ENCODE measurements at places on chromosomes 13 and 19.

GRCh38 chr19:11657307-11657706 is 60.0 kb downstream of the ZNF627 start:
- no peak for DNase-seq

DNA sequence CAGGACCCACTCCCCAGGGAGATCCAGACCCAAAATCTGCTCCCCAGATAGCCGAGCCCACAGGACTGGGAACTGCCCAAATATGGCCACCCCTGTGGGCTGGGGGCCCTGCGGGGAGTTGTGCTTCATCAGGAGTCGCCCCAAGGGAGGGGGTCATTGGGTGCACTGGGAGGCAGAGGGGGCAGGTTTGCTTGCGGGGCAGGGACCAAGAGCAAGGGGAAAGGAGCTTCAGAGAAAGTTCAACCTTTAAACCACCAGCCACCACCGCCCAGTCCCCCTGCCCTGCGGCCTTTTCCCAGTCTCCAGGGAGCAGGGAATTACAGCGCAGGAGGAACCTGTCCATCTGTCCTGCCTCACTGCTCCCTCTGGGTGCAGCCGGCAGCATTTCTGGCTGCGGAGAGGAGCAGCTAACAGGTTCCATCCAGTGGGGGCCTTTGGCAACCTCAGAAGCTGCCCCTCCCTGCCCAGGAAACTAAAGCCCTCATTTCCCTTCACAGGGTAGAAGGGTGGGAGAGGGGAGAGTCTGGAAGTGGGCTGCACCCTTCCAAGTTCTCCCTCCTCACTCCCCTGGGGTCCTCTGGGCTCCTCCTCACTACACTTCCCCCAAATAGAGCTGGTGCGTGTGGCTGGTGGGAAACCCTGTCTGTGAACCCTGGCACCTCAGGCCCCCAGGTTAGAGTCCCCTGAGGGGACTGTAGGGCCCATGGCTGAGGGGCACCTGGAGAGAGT is 13.8 kb upstream of the ASF1B start:
- DNase-seq = no peak

DNA sequence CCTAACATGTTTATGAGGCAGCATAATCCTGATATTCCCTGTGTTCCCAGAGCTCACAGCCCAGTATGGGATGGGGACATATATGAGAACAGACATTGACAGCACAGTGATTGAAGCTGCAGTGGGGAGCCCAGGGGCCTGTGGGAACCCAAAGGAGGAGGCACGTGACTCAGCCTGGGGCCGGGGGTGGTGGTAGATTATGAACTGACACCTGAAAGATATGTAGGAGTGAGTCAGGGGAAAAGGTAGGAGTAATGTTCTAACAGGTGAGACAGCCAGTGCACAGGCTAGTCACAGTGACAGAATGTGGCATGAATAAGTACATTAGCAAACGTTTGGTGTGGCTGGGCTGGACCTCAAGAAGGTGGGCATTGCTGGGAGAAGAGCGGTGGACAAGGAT is 29.0 kb downstream of the CKM start:
- peak; percentile 8 for DNase-seq

DNA sequence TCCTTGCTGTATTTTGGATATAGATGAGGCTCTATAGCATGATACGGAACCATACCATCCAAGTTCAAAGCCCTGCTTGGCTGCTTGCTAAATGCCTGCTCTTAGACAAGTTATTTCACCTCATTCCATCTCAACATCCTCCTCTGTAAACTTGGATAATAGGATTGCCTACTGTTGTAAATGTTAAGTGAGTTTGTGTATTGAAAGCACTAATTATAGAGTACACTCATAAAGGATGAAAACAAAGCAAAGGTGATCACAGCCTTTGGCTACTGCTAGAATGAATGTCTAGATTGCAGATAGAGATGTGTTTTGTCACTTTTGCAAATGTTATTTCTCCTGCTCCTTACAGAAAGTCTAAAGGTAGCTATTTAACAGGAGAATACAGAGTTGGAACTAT is 34.3 kb upstream of the STARD13 start:
- no peak for DNase-seq

DNA sequence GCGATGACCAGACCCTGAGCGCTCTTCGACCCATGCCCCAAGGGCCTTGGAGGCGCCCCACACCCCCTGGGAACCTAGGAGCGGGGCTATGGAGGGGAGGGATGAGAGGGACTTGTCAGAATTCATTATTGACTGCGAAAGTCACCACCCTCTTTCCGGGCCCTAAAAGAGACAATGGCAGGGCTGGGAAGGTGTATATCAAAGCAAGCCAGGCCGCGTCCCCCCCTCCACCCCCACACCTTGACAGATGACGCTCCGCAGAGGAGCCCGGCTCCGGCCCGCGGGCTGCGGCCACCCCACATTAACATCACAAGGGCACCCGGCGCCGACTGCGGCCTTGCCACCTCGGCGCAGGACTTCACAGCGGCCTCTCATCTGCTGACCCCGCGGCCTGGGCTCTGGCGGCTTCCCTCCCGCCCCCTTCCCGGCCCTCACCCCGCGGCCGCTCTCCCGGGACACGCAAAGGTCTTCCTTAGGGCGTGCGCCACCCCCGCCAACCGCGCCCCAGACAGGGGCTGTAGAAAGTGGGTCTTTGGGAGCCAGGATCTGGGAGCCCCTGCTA is 2.4 kb downstream of the CDX2 start:
- DNase-seq = no peak

DNA sequence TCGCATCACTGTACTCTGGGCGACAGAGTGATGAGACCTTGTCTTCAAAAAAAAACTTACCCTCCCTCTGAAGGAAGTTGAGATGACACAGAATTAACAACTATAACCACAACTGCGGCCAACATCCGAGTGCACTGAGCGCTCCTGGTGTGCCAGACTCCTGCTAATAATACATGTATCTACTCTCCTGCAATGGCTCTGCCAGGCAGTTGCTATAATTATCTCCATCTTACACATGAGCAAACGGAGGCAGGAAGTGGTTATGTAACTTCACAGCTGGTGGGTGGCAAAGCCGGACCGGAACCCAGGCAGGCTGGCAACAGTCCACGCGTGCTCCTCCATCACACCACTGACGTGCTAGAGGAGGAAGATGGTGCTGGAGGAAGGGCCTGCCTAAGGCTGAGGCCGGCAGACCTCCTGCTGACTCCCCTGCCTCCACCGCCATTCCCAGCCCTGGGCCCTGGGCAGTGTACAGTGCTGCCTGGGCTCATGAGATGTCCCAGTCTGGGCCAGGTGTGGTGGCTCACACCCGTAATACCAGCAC is 12.6 kb downstream of the XRCC1 start:
- DNase-seq = peak; percentile 66

- no peak for DNase-seq
Observed at GRCh38 chr19:7654401-7654800, 14.4 kb upstream of the RETN start.

GRCh38 chr19:15025217-15025616 is 24.1 kb upstream of the CASP14 start:
- no peak for DNase-seq

- no peak for DNase-seq
Observed at GRCh38 chr13:26819046-26819445, 58.5 kb upstream of the GPR12 start.

GRCh38 chr13:30319130-30319529 is 11.8 kb upstream of the KATNAL1 start:
- DNase-seq = no peak

DNA sequence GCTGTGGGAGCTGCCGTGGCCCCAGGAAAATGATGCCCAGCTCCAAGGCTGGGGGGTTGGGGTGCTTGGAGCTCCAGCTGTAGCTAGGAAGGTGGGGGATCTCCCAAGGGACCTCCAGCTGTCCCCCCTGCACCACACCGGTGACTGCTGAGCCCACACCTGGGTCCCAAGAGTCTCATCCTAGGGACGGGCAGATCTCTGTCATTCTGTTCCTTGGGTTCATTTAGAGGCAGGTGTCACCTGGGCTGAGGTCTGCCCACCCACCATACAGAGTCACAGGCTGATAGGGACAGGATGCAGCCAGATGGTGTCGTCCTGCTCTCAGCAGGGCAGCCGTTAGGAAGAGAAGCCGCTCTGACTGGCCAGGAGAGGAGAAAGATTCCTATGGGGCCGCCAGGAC is 5.3 kb downstream of the F2RL3 start:
- DNase-seq = no peak

GRCh38 chr19:49533551-49534488 is 6.0 kb downstream of the RCN3 start:
- DNase-seq = peak; percentile 80

DNA sequence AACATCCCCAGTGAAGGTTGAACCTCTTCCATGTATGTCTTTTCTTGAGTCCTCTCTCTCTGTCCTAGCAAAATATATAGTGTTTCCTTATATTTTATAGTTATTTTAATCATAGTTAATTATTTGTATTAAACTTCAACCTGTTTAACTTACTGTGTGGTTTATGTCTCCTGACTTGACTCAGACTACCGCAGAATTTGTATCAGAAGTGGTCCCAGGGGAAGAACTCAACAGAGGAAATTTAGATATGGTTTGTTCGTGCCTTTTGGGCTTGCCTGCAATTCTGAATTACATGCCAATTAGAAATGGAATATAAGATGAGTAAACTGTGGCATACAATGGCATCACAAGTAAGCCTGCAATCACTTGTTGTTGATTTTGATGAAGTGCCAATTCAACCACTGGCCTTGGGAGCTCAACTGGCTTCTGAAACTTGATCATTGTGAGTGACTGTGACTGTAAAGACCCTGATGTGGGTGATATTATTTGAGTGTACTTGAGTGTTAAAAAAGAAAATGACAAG is 1459.5 kb upstream of the PCDH20 start:
- no peak for DNase-seq

DNA sequence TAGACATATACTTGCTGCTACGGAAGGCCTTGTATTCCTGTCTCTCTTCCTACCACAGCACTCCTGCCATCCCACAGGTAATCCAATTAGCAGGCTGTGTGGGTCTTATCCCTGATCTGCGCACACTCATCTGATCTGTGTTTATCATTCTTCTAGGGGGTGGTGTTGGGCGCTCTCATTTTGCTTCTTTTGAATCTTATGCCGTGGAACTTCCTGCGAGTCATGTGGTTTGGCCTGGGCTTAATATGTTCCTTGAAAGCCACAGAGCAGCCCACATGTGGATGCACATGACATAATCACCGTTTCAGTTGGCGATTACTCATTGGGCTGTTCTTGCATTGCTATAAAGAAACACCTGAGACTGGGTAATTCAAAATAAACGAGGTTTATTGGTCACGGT is 7.5 kb downstream of the RASA3 start:
- DNase-seq = peak; percentile 81

DNA sequence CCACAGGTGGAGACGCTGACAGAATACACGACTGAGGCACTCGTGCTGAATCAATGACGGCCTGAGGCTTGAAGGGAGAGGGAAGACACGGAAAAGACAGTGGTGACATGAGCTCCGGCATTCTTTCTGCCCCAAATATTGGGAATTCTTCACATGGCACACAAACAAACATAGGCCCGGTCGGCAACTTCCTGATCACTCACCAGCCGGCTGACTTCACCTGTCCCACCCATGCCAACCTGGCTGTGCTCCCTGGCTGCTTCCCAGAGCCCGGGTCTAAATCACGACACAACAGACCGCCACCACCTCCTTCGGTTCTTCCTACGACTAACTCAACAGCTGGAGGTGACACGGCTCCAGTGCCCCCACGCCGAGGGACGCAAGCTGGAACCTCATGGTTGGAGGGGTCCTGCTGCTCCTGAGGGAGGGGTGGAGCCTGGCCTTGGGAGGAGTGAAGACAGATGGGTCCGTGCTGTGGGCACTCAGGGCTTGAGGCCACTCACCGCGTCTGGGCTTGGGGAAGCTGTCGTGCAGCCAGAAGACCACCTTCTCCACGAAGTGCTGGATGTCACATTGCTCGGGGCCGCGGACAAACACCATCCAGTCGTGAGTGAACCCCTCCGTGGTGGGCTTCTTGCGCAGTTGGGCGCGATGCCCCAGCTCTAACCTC is 9.6 kb downstream of the MLLT1 start:
- DNase-seq = no peak

DNA sequence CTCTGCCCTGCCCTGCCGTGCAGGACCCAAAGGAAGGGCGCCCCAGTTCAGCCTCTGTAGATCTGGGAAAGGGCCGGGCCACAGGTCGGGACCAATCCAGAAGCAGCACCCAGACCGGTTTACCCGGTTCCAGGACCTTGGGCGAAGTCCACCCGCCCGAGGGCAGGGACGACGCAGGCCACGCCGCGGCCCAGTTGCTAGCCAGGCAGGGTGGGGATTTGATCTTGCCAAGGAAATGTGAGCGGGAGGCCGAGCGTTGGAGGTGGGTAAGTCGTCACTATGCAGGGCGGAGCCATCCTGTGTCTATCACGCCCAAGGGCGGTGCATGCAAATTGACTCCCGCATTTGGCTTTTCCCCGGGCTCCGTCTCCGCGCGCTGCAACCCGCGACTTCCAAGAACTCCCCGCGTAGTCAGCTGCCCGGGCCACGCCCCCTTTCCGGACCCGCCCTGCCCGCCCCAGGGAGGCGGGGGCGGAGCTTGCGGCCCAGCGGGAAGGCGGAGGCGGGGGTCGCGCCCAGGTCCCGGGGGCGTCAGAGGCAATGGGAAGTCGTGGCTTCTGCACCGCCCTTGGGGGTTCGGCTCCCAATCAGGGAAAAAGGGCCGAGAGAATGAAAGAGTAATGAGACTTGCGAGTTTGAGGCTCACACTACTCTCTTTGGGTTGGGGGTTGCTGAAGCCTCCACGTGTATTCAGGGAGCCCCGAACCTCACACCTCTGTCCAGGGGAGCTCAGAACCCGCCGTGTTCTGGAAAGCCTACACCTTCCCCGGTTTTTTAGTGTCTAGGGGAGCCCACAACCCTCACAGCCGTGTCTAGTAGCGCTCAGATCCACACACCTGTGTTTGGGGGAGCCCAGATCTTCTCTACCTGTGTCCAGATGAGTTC is 12.8 kb downstream of the IER2 start:
- DNase-seq = peak; percentile 84

DNA sequence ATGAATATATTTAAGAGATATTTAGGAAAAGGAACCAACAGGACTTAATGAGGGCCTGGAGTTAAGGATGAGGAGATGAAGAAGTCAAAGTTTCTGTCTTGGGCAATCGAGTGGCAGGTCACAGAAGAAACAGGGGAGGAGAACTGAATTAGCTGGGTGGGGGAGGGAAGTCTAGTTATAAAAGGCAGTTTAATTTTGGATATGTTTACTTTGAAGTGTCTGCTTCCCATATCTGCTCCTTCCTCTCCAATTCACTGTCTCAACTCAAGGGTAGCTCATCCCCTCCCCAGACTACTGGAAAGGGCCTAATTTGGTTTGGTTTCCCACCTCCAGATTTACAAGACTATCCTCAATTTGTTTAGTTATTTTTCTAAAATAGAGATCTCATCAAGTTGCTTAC is 195.9 kb downstream of the VWA8 start:
- no peak for DNase-seq

DNA sequence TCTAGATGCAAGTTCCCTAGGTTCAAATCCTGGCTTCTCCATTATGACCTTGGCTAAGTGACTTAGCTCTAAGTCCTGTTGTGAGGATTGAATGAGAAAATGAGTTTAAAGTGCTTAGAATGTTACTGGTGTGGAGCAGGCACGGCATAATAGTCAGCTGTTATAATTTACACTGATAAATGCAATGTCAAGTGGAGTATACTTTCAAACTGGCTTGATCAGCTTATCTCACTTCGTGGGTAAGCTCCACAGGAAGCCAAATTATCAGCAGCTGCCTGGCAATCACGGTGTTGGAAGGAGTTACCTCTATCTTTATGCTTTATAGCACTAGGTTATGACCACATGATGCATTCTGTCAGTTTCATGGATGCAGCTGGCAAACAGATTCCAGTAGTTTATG is 272.8 kb downstream of the OLFM4 start:
- no peak for DNase-seq

Measured in stimulated activated naive CD4-positive, alpha-beta T cell treated with Interleukin-2 at 50 U/mL for 16 hours (primary cell).